ENCODE measurements at places on chromosomes 4 and X. TPM values are rescaled to one million over a fixed set of nuclear protein-coding genes. Genes with fewer than 3 reads are reported as not detected.
A peak's percentile ranks its signal among the peaks of the same experiment; 100 is the strongest.

DCX gene
- 0.42 TPM for total RNA-seq

GJB1 gene
- total RNA-seq = 2.5 TPM

MAP7D2 gene
- 0.78 TPM for total RNA-seq

DNA sequence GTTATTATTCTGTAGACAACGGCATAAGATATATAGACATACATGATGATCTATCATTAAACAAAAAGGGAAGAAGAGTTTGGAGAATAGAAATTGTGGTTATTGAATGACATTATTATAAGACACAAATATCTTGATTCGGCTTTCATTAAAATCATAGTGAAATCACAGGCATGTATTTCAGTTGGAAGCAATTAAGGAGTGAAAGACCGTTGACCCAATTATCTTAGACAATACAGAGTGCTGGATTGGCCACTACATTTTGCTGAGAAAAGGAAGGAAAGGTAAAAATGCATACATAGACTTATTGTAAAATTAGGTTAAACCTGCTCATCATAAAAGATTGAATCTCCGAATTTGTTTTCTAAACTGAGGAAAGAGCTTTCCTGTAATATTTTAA lies 209.8 kb downstream of the KCNIP4 start:
- H3K27ac ChIP-seq = no peak overlapping the region
- DNase-seq = no peak
- H3K4me1 ChIP-seq = no peaks in the 10 kb centered on the region
- H3K4me3 ChIP-seq = no peak overlapping the region
- no peaks in the 10 kb centered on the region for H3K27me3 ChIP-seq
- no peaks in the 10 kb centered on the region for H3K36me3 ChIP-seq

- no peaks in the 10 kb centered on the region for H3K27me3 ChIP-seq
- DNase-seq = no peak
- peaks cover 13% of the 10 kb centered on the region for H3K4me1 ChIP-seq
- no peak overlapping the region for H3K27ac ChIP-seq
Observed at GRCh38 chr4:53545942-53546581, 45.2 kb downstream of the LNX1 start.

JAKMIP1 gene
- total RNA-seq = not detected

GRCh38 chr4:107792711-107793110 lies 32.0 kb upstream of the SGMS2 start:
- no peak overlapping the region for H3K27ac ChIP-seq
- H3K27me3 ChIP-seq = no peaks in the 10 kb centered on the region
- no peaks in the 10 kb centered on the region for H3K36me3 ChIP-seq
- no peak overlapping the region for H3K4me3 ChIP-seq
- no peak for DNase-seq

DNA sequence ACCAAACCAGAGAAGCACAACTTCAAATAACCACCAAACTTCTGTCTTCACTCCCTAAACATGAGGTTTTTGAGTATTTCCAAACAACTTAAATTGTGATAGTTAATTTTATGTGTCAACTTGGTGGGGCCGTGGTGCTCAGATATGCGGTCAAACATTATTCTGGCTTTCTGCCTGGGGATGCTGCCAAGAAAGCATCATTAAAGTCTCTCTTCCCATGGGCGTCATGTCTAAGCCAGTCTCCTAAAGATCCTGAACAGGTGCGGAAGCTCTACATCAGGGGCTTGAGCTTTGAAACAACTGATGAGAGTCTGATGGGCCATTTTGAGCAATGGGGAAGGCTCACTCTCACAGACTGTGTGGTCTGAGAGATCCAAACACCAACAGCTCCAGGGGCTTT lies 24.1 kb upstream of the SOD3 start:
- H3K27ac ChIP-seq = no peak overlapping the region
- no peak for DNase-seq
- no peaks in the 10 kb centered on the region for H3K36me3 ChIP-seq
- H3K27me3 ChIP-seq = no peaks in the 10 kb centered on the region
- H3K4me3 ChIP-seq = no peak overlapping the region

EMCN gene
- 22.7 TPM for total RNA-seq

DNA sequence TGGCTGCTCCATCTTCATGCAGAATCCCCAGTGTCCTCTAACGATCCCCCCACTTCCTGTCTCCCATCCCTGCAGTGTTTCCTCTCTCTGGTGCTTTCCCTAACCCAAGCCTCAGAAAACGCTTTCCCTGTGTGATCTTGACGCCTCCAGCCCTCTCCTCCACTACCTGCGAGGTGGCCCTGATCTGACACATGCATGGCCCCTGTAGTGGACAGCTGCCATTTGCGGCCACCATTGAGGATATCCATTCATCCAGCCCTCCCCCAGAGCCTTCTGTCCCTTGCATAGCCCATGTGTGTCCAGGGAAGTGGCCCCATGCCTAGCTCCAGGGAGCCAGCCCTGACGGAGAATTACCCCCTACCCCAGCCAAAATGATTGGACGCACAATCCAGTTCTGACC lies 3.1 kb downstream of the UBL4A start:
- no peak overlapping the region for H3K4me3 ChIP-seq
- no peaks in the 10 kb centered on the region for H3K36me3 ChIP-seq
- H3K27me3 ChIP-seq = no peaks in the 10 kb centered on the region
- peaks cover 26% of the 10 kb centered on the region for H3K4me1 ChIP-seq
- H3K27ac ChIP-seq = no peak overlapping the region
- DNase-seq = no peak

DNA sequence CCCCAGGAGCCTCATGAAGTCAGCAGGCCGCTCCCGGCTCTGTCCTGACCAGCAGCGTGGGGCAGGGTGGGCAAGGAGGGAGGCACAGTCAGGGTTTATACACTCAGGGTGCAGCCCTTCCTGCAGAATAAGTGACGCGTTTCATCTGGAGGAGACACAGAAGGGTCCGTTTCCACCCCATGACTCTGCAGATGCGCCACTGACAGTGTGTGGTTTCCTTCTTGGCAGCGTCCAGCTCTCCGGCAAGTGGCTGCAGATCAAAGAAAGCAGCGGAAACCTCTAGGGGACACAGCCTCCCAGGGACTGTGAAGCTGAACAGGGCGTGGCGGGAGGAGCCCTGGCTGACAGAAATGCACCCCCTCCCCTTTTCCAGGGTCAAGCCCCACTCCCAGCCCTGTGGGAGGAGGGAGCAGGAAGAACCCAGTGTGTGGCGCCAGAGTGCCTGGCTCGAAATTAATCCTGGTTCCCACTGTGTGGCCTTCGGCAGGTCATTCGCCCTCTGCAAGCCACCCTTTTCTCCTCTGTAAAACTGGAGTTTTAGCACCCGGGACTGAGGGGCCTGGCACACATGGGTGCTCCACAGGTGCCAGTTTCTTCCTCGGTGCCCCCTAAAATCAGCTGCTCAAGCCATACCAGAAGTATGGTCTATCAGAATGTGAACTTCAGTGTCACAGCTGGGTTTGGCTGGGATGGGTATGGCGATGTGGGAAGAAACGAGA lies 17.3 kb upstream of the TBC1D14 start:
- H3K4me1 ChIP-seq = peaks cover 16% of the 10 kb centered on the region
- peak overlapping the region; percentile 21 for H3K4me3 ChIP-seq
- no peaks in the 10 kb centered on the region for H3K27me3 ChIP-seq
- DNase-seq = no peak
- peak overlapping the region; percentile 61 for H3K27ac ChIP-seq

DNA sequence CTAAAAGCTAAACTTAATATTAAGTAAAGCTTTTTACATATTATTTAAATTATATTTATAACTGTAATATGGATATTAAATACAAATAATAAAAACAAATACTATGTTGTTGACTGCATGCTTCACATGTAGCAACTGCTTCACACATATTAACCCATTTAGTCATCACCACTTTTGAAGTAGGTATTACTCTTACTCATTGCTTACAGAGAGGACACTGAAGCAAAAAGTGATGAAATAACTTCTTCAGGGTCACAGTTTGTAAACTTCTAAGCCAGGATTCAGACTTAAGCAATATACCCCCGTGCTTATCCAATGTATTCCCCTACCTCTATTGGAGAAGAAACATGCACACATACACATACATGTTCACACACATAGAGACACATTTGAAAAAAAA lies 166.6 kb downstream of the DKK2 start:
- no peak overlapping the region for H3K4me3 ChIP-seq
- no peak for DNase-seq
- no peak overlapping the region for H3K27ac ChIP-seq
- no peaks in the 10 kb centered on the region for H3K27me3 ChIP-seq
- no peaks in the 10 kb centered on the region for H3K36me3 ChIP-seq

- DNase-seq = no peak
- H3K4me1 ChIP-seq = no peaks in the 10 kb centered on the region
- no peaks in the 10 kb centered on the region for H3K27me3 ChIP-seq
- H3K4me3 ChIP-seq = no peak overlapping the region
Observed at GRCh38 chrX:54786967-54787366, 11.1 kb downstream of the ITIH6 start.

DNA sequence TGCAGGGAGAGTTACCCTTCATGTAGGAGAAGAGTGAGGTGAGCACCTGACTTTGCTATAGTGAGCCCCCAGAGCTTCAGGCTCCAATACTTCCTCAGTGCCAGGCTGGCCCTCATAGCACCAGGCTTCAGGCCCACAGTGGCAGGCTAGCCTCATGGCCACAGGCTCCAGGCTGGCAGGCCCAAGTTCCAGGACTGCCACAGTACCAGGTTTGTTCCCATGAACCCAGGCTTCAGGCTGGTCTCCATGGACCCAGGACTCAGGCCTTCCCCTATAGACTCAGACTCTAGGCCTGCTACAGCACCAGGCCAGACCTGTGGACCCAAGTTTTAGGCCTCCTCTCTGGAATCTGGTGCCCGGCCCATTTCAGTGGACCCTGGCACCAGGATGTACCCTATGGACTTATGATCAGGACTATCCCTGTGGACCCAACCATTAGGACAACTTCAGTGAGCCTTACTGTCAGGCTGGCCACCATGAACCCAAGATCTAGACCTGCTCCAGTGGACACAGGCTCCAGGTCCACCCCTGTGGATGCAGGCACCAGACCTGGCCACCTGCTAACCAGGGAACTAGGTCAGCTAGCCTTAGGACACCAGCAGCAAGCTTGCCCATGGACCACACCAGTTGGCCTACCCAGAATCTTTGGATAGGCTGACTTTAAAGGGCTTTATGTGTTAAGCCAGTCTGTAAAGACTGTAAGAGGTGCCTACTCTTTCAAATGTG lies 658.2 kb downstream of the KLHL13 start:
- no peaks in the 10 kb centered on the region for H3K4me1 ChIP-seq
- H3K27me3 ChIP-seq = no peaks in the 10 kb centered on the region
- DNase-seq = no peak

- H3K4me3 ChIP-seq = no peak overlapping the region
- no peaks in the 10 kb centered on the region for H3K36me3 ChIP-seq
- no peak overlapping the region for H3K27ac ChIP-seq
- no peaks in the 10 kb centered on the region for H3K4me1 ChIP-seq
- DNase-seq = no peak
- H3K27me3 ChIP-seq = no peaks in the 10 kb centered on the region
Observed at GRCh38 chr4:130329036-130329435, 1233.1 kb downstream of the C4orf33 start.

All from suprapubic skin (tissue), 4 donors.